ENCODE measurements at places on chromosomes 11 and 22.

DNA sequence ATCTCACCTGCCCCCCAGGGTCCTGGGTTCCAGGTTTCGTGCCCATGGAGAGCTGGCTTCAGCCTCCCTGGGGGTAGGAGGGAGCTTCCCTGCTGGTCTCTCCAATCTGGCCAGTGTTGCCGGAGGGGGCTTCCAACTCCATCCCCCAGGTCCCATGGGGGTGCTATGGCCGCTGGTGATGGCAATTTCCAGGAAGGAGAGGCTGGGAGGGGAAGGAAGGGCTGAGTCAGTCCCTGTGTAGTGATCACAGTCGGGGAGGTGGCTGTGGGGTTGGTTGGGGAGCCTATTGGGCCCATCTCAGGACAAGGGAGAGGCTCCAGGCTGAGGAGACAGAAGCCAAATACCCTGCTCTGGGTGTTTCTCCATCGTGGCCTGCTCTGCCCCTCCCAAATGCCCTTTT is 5.7 kb upstream of the CDC42EP2 start:
- DNase-seq: no peak

GRCh38 chr11:70574725-70575347 is 176.5 kb downstream of the CTTN start:
- no peak for DNase-seq

DNA sequence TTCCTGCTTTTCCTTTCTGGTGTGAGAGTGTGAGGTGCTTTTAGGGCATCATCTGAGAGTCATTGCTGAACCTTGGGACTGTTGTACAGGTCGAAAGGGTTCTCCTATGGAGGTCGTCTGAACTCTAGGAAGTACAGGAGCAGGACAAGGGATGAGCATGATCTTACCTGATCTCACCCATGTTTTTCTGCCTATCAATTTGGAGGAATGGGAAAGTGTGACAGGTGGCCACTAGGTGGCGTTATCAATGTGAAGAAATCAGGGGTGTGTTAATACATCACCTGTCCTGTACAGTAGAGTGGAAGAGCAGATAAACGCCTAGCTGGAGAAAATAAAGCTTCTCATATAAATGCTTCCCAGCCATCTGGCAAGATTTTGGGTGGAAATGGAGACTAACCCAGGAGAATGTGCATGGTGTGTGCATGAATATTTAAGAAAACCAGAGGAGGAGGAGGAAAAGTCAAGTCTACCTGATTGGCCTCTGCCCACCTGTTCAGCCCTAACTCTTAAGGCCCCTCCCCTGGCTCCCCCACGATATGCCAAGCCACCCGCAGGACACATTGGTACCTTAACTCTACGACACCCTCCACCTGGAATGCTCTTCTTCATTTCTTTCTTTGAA is 72.0 kb upstream of the NARS2 start:
- DNase-seq: peak; percentile 56

DNA sequence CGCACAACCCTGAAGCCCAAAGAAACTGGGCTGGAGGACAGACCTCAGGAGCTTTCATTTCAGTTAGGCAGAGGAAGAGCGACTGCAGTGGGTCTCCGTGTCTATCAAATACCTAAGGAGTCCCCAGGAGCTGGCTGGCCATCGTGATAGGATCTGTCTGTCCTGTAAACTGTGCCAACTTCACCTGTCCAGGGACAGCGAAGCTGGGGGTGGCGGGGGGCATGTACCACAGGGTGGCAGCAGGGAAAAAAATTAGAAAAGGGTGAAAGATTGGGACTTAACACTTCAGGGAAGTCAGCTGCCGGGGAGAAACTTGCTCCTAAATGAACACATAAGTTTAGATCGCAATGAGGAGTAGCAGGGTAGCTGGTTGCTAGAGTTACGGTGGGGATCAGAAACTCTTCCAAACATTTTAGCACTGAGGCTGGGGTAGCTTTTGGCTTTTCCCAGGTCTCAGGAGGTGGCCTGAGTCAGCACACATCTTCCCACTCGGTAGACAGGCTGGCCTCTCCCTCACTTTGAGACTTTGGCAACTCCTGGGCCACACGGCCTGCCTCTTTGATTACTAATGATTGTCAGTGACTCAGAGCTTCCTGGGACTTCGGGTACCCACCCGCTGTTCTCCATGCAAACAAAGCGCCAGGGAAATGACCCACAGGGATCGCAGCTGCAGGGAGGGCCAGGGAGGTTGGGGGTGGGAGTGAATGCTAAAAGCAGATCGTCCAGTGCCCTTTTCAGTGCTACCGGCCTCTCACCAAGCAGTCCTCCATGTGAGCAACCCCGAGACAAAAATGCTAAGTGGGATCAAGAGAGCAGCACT is 2.9 kb upstream of the MTFP1 start:
- peak; percentile 40 for DNase-seq

- peak; percentile 1 for DNase-seq
Measured at GRCh38 chr11:24748261-24748660, 251.4 kb downstream of the LUZP2 start.

DNA sequence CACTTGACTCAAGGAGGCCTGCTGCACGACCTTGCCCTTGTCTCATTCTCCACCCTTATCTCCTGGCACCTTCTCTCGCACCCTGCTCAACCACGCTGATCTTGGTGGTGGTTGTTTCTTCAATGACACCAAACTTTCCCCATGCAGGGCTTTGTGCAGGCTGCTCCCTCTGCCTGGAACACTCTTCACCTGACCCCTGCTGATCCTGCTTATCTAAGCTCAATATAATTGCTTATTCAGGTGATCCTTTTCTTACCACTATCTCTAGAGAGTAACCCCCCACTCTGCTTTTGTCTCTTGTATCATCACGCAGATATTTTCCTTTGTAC is 604.4 kb downstream of the BUD13 start:
- DNase-seq: no peak

GRCh38 chr22:17120281-17120680 is 879 bp downstream of the TMEM121B start:
- peak; percentile 81 for DNase-seq

DNA sequence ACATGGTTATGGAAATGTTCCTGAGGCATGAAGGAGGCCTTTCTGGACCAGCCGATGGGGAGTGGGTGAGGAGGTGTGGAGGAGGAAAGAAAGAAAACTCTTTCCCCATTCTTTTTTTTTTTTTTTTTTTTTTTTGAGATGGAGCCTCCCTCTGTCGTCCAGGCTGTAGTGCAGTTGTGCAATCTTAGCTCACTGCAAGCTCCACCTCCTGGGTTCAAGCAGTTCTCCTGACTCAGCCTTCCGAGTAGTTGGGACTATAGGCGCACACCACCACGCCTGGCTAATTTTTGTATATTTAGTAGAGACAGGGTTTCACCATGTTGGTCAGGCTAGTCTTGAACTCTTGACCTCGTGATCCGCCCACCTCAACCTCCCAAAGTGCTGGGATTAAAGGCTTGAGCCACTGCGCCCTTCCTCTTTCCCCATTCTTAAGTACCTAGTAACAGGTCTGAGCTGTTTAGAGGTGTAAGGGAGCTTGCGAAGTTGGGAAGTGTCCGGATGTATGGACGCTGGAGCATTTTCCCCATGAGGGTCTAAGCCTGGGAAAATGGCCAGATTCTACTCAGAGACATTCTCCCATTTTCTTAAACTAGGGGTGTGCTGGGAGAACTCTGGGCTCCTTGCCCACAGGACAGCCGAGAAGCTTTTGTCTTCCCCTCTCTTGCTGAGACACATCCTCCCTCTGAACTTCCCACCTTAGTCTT is 135.8 kb downstream of the TEAD1 start:
- no peak for DNase-seq

GRCh38 chr11:112455791-112456190 is 195.1 kb upstream of the PLET1 start:
- DNase-seq: no peak

GRCh38 chr11:11587122-11587521 is 34.7 kb downstream of the GALNT18 start:
- no peak for DNase-seq

GRCh38 chr11:65528819-65529350 is 4.0 kb downstream of the SCYL1 start:
- no peak for DNase-seq

- DNase-seq: no peak
Measured at GRCh38 chr11:72636376-72636775, 37.8 kb downstream of the PDE2A start.

- no peak for DNase-seq
Measured at GRCh38 chr11:15544353-15544752, 429.6 kb downstream of the INSC start.

- DNase-seq: no peak
Measured at GRCh38 chr11:90916706-90917105, 693.9 kb upstream of the CHORDC1 start.
